Colonic mucosa (tissue), 4 donors: ENCODE measurements at places on chromosomes 1 and 21. TPM values are rescaled to one million over a fixed set of nuclear protein-coding genes. Genes with fewer than 3 reads are reported as not detected.

The CTBS gene
- total RNA-seq = 22.7 TPM

The SYT14 gene
- 0.07 TPM for total RNA-seq

GRCh38 chr1:163745204-163745603 lies 423.4 kb downstream of the NUF2 start:
- H3K27me3 ChIP-seq = no peaks in the 10 kb centered on the region
- no peaks in the 10 kb centered on the region for H3K4me1 ChIP-seq
- no peaks in the 10 kb centered on the region for H3K36me3 ChIP-seq
- no peak overlapping the region for H3K4me3 ChIP-seq

- H3K4me1 ChIP-seq = no peaks in the 10 kb centered on the region
- no peak for DNase-seq
- H3K36me3 ChIP-seq = no peaks in the 10 kb centered on the region
- no peak overlapping the region for H3K4me3 ChIP-seq
- no peaks in the 10 kb centered on the region for H3K27me3 ChIP-seq
Observed at GRCh38 chr1:209319057-209319432, 264.5 kb upstream of the CAMK1G start.

GRCh38 chr1:20602851-20603450 lies 14.1 kb downstream of the CDA start:
- H3K27me3 ChIP-seq = no peaks in the 10 kb centered on the region
- peaks cover 7% of the 10 kb centered on the region for H3K4me1 ChIP-seq

DNA sequence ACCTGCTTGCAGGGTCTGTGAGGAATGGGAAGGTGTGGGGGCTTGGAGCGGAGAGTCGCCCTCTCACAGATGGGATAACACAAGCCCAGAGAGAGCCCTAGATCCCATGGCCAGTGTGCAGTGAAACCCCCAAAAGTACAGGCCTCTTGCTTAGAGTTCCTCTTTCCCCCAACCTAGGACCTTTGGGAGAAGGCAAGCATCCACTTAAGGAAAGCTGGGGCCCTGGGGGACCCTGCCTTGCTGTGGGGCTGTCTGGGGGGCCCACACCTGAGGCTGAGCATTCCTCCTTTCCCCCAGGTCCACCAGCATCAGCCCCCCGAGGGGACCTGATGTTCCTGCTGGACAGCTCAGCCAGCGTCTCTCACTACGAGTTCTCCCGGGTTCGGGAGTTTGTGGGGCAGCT lies 1.1 kb downstream of the VWA1 start:
- peaks cover 44% of the 10 kb centered on the region for H3K4me1 ChIP-seq
- peaks cover 4% of the 10 kb centered on the region for H3K27me3 ChIP-seq
- no peak overlapping the region for H3K27ac ChIP-seq
- H3K4me3 ChIP-seq = peak overlapping the region; percentile 62

DNA sequence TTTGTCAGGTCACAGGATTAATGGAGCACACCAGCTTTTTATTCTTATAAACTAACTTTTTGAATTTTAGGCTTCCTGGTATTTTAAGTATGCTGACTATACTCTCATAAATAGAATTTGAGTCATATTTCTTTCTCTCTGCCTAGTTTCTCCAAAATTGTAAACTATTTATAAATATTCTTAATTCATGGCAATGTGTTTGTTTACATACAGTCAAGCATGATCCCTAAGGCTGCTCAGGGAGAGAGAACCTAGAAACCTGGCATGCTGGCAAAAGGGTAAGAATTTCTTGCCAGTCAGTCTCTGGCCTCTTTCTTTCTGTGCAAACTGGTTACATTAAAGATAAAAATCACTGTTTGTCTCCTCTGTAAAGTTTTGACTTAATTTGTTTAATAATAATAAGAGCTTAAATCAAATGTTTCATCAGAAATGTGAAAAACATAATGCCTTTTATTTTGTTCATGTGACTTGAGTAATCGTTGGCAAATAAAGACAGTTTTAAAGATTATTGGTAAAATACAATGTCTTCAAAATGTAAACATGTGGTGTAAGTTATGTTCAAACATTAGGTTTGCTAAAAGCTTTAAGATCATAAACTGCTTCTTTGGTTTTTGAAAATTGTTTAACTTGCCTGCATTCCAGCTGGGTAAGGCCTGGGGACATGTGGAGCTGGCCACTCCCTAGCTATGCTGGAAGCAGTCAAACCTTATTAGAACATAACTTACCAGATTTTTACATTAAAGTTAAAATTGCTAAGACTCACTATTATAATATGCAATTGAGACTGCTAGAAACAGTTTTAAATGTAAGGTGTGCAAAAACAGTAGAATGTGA lies 1401.7 kb downstream of the NCAM2 start:
- no peak overlapping the region for H3K27ac ChIP-seq
- no peak overlapping the region for H3K4me3 ChIP-seq
- no peaks in the 10 kb centered on the region for H3K27me3 ChIP-seq
- no peaks in the 10 kb centered on the region for H3K36me3 ChIP-seq
- H3K4me1 ChIP-seq = no peaks in the 10 kb centered on the region

DNA sequence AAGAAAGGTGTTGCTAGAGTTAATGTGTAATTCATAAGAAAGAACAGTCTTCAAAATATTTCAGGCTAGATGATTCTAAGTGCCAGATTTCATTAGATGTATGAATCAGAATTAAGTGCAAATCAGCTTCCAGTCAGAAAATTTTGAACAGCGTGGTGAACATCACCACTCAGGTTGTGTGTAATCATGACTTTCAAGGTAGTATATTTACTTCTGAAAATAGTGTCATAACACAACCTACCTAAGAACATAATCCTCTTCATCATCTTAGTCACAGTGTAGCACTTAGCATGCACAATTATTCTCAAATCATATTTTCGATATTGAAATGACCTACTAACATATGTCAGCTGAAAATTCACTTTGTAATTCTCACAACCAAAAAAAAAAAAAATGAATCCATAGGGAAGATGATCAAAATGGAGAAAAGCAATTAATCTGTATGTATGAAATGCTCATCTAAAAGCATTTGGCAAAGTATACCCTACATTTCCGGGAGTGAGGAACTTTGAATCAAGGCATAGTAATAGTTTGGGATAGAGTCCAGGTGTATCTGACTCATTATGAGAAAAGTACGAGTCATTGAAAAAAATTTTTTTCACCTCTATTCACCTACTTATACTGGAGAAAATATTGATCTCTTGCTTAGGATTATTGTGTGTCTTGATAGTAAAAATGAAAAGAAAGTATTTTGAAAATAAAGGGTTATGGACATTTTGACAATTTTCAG lies 221.8 kb upstream of the CHRM3 start:
- H3K4me1 ChIP-seq = no peaks in the 10 kb centered on the region
- H3K4me3 ChIP-seq = no peak overlapping the region
- H3K27me3 ChIP-seq = no peaks in the 10 kb centered on the region

The CHI3L2 gene
- total RNA-seq = 0.49 TPM

DNA sequence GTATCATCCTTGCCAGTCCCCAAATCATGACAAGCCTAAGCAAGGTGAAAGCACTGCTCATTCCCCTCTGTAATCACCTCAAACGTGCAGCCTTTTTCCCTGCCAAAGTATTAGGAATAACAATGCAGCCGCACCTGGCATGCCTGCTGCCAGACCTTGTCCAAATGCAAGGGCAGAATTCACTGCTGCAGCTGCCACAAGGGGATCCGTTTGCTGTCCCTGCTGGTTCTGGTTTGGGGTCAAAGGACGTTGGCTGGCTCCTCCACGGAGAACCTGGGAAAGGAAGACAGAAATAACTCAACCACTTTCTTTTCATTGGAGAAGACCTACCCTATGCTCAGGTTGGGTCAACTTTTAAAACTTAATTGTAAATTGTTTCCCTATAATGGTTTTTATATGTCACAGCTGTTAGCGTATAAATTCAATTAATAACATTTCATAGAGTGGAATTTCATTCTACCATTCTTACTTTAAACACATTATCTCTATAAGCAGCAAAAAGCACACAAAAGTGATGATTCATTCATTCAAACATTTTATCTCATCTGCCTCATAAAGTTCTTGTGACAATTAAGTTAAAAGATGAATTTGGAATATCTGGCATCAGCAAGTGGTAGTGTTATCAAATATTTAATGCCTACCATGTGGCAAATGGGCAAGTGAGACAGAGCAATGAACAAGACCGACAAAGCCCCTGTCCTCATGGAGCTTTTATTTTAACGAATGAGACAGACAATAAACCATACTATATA lies 59.8 kb upstream of the SDC3 start:
- H3K36me3 ChIP-seq = peaks cover 33% of the 10 kb centered on the region
- no peak for DNase-seq
- H3K27me3 ChIP-seq = no peaks in the 10 kb centered on the region

DNA sequence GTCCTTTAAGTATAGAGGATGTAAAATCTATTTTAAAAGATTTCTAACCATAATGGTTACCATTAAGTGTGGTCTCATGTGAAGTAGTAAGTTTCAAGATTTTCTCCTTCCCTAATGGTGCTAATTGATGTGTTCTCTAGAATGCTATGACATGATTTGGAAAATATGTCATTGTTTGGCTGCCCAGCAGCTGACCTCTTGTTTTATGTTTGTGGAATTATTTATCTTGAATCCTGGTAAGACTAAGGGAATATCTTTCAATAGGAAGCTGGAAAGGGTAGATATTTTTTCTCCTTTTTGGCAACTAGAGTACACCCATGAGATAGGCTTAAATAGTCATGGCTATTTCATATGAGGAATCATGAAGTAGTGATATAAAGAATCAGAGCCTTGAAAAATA lies 139.8 kb upstream of the CHODL start:
- H3K36me3 ChIP-seq = no peaks in the 10 kb centered on the region
- no peaks in the 10 kb centered on the region for H3K4me1 ChIP-seq
- no peaks in the 10 kb centered on the region for H3K27me3 ChIP-seq
- H3K4me3 ChIP-seq = no peak overlapping the region

The ELOVL1 gene
- 176 TPM for total RNA-seq

- H3K27me3 ChIP-seq = no peaks in the 10 kb centered on the region
- no peaks in the 10 kb centered on the region for H3K4me1 ChIP-seq
- H3K4me3 ChIP-seq = no peak overlapping the region
- peak; percentile 86 for DNase-seq
- H3K36me3 ChIP-seq = no peaks in the 10 kb centered on the region
- no peak overlapping the region for H3K27ac ChIP-seq
Observed at GRCh38 chr1:18413541-18414305, 67.0 kb upstream of the KLHDC7A start.
